Activated T-cell treated with anti-CD3 and anti-CD28 coated beads for 24 hours (primary cell): ENCODE measurements at places on chromosomes 6 and 20.
A peak's percentile ranks its signal among the peaks of the same experiment; 100 is the strongest.

DNA sequence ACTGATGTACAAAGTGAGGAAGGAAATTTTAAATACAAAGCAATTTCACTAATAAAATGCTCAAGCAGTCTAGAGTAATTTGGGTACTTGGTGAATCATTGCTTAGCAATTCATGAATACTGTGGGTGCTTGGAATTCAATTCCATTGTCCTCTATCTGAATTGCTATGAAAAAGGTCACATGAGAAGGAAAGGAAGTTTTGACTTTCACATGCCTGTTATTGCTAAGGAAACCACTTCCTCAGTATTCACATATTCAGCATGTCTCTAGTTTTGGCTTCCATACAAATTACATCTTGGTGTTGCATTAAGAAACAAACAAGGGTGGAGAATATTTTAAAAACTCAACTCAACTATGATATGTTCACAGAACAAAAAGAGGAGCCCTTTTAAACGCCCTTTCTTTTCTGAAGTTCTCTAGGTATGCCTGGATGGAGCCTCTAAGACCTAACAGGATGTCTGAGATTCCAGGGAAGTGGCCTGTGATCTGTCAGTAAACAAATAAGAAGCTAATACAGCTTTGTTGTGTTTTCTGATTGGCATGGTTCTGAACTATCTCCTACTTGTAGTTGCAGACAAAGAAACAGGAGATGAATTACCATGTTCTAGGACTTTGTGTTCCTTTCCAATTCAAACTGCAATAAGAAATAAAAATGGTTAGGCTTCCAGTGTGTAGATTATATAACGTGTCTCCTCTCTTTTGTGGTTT is 190.4 kb downstream of the OGFRL1 start:
- no peak for DNase-seq

- no peak for DNase-seq
Observed at GRCh38 chr20:890666-891057, 25.5 kb downstream of the ANGPT4 start.

DNA sequence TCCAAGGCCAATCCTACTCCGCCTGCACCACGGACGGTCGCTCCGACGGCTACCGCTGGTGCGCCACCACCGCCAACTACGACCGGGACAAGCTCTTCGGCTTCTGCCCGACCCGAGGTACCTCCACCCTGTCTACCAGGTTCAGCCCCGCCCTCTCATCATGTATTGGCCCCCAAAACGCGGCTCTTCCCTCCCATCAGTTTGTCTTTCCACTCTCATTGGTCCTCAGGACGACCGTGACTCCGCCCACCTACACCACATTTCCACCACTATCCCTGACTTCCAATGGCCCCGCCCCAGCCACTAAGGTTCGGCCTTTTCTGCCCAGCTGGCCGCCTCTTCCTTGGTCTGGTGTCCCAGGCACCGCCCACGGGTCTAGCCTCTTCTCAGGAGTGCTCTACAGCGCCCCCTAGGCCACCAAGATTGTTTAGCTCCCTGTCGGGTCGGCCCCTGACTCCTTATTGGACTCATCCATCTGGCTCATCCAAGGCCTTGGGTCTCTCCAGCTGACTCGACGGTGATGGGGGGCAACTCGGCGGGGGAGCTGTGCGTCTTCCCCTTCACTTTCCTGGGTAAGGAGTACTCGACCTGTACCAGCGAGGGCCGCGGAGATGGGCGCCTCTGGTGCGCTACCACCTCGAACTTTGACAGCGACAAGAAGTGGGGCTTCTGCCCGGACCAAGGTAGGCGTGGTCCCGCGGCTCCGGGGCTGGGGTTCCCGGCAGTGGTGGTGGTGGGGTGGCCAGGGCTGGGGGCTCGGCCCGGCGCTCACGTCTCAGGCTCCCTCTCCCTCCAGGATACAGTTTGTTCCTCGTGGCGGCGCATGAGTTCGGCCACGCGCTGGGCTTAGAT is 3.1 kb downstream of the MMP9 start:
- no peak for DNase-seq

- peak; percentile 44 for DNase-seq
Observed at GRCh38 chr6:29589423-29590048, 4.6 kb downstream of the OR2H2 start.

GRCh38 chr20:21099751-21100577 is 6.2 kb downstream of the LINC00237 start:
- no peak for DNase-seq

DNA sequence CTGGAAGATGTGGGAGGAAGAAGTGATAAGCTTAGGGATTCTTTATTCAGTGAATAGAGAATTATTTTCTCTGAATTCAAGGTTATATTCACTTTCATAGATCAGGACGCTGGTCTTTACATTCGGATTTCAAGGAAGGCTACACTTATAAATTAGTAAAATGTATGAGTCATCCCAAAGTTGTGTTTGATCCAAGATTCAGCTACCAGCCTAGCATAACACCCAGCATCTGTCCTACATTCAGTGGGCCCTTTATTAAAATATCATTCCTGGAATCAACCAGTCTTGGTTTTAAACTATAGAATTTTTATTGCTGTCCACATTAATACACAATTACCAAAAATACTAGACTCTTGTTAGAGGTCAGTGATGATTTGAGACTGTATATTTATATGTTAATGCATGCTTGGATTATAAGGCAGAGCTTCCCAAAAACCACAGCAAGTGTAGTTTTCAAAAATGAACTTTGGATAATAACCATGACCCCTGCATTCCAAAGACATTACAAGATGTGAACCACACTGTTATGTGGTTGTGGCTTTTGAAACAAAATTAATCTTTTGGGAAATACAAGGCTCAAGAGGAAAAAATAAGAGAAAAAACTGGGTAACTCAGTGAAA is 210.7 kb upstream of the CNR1 start:
- no peak for DNase-seq

DNA sequence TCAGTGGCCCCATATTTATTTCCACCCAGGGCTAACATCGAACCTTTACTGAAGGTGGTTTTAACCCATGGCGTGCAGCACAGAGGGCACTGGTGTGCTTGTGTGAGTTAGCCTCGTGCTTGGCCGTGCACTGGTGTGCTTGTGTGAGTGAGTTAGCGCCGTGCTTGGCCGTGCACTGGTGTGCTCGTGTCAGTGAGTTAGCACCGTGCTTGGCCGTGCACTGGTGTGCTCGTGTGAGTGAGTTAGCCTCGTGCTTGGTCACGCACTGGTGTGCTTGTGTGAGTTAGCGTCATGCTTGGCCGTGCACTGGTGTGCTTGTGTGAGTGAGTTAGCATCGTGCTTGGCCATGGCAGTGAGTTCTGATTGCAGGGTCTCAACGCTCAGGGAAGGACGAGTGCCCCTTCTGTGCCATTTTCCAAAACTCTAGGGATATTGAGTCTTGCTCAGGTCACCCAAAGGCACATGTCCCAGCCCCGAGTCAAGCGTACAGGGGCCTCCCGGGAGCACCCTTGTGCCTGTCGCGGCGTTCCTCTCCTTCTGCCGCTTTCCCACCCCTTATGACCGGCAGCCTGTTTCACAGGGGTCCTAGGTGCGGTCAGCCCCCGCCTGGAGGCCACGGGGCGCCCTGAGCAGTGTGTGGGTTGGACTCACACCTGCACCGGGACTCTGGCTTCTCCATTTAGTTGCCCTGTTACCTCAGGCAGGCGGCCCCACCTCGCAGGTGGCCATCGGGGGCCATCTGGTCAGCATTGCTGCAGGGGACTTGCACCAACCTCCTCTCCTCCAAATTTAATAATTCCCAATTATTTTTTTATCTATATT is 399.1 kb downstream of the CDH4 start:
- no peak for DNase-seq

GRCh38 chr20:40692240-40693011 is 3.4 kb upstream of the MAFB start:
- DNase-seq, result no peak

- DNase-seq, result no peak
Observed at GRCh38 chr6:118580585-118581419, 32.7 kb downstream of the PLN start.

GRCh38 chr6:168536665-168537539 is 95.9 kb downstream of the SMOC2 start:
- DNase-seq, result no peak

- DNase-seq, result no peak
Observed at GRCh38 chr6:33949877-33950435, 146.2 kb upstream of the MLN start.

GRCh38 chr6:56259234-56260077 is 12.1 kb upstream of the COL21A1 start:
- no peak for DNase-seq

GRCh38 chr6:150347845-150348244 is 21.0 kb upstream of the IYD start:
- no peak for DNase-seq

- DNase-seq, result peak; percentile 83
Observed at GRCh38 chr6:89432875-89433251, at the start of gene ANKRD6. TSS of gene ANKRD6 (plus strand) at chr6:89433152. CDS start at chr6:89566977, 133,825 bp downstream.
